ENCODE measurements at places on chromosomes 11 and 22.

DNA sequence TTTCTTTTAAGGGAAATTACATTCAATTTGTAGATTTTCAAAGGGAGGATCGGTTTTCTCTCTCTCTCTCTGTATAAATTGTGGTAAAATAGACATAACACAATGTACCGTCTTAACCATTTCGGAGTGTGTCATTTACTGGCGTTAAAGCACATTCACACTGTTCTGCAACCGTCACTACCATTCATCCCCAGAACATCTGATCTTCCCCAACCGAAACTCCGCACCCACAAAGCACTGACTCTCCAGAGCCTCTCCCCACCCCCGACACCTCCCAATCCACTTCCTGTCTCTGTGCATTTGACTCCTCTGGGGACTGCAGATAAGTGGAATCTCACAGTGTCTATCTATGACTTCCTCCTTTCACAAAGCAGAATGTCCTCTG, 15.9 kb upstream of the GRAMD4 start:
- DNase-seq, result peak; percentile 33

DNA sequence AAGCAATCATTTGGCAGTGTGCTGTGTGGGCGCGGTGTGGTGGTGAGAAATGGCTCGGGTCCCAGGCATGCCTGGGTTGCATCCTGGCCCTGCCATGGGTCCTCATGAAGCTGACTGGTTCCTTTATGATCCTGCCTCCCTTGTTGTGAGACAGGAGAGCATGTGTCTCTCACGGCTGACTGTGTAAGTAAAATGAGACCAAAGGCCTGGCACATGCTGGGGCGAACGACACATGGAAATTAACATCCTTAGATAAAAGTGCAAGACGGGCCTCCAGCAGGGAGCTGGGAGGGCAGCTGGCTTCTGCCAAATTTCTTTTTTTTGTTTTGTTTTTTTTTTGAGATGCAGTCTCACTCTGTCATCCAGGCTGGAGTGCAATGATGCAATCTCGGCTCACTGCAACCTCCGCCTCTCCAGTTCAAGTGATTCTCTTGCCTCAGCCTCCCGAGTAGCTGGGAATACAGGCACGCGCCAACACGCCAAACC, 9.4 kb upstream of the FBLN1 start:
- DNase-seq, result no peak

- DNase-seq, result no peak
Observed at GRCh38 chr22:48137640-48138039, 1375.2 kb downstream of the TBC1D22A start.

- no peak for DNase-seq
Observed at GRCh38 chr11:121522043-121522941, 69.5 kb upstream of the SORL1-AS1 start.

- peak; percentile 16 for DNase-seq
Observed at GRCh38 chr11:19071255-19071654, 10.7 kb upstream of the MRGPRX2 start.

GRCh38 chr11:94028436-94028835, 7.3 kb downstream of the HEPHL1 start:
- no peak for DNase-seq

- peak; percentile 38 for DNase-seq
Observed at GRCh38 chr11:35083431-35084238, 55.3 kb upstream of the CD44 start.

DNA sequence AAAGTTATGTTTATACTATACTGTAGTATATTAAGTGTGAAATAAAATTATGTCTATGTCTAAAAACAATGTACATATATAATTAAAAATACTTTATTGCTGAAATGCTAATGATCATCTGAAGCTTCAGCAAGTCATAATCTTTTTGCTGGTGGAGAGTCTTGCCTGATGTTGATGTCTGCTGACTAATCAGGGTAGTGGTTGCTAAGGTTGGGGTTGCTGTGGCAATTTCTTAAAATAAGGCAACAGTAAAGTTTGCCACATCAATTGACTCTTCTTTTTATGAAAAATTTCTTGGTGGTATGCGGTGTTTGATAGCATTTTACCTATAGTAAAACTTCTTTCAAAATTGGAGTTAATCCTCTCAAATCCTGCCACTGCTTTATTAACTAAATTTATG, 21.4 kb downstream of the INSC start:
- DNase-seq, result no peak

- no peak for DNase-seq
Observed at GRCh38 chr22:42676059-42676607, 26.9 kb upstream of the CYB5R3 start.

DNA sequence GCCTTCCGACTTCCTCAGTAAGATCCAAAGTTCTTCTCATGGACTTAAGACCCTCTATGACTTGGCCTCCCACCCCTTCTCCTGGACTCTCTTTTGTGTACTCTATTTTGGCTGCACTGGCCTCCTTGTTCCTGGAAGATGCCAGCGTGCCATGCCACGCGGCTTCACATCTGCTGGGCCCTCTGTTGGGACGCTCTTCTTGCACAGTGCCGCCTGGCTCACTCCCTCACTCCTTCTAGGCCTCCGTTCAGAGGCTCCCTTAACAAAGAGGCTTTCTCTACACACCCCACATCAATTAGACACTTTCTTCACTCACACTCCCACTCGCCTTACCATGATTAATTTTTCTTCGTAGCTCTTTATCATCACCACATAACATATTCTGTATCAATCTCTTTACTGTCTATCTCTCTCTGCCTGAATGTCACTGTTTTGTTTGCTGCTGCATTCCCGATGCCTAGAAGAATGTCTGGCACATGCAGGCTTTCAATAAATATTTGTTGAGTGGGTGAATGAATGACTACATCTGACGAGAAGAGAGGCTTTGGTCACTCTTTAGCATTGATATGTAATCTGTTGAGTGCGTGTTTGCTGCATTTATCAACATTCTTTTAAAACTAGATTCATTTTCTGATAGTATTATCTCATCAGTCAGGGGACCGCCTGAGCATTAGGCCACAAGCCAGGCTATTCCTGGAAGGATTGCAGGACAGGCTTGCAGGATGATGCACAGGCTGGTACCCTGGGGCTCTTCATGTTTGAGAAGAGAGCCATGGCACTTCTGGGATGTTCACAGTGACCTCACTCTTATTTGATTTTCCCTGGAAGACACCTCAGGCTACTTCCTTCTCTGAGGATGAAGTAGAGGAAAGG, 60.6 kb upstream of the AMPD3 start:
- no peak for DNase-seq

All from amygdala (tissue), 56 donors.